HTR-8/SVneo (cell line): ENCODE measurements at places on chromosomes 13 and 19.

- peak; percentile 44 for DNase-seq
Measured at GRCh38 chr19:11196406-11197287, 698 bp downstream of the KANK2 start.

- DNase-seq, result no peak
Measured at GRCh38 chr19:55384131-55384919, at the start of gene TMEM238. Gene TMEM238, minus strand, starts transcription at chr19:55384292. Its CDS starts 33 bp downstream, at chr19:55384259.

DNA sequence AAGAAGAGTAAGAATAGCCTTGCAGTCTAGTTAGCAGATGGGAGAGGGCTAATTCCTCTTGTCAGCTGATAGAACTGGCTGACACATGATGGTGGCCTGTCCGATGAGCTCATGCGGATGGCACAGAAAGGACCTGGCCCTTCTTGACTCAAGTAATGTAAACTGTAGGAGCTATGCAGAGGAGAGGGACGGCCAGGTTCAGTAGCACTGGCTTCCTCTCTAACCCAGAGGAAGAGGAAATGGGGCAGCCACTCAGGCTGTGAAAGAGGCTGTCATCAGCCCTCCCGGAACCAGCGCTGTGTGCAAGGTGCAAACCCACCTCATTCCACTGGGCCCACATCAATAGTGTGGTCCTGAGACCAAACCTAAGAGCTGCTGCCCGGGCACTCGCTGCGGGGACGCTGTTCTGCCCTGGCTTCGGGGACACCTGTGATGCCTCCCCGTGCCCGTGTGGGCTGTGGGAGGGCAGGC, 30.8 kb upstream of the USE1 start:
- DNase-seq, result no peak

GRCh38 chr13:27375686-27376326, 48.6 kb upstream of the GTF3A start:
- peak; percentile 43 for DNase-seq

GRCh38 chr13:97359181-97360057, 74.5 kb upstream of the RAP2A start:
- DNase-seq, result peak; percentile 27

- DNase-seq, result no peak
Measured at GRCh38 chr13:68745502-68745901, 1362.1 kb upstream of the ATXN8OS start.

GRCh38 chr19:30393729-30394480, 21.7 kb downstream of the ZNF536 start:
- DNase-seq, result no peak

- no peak for DNase-seq
Measured at GRCh38 chr13:71634602-71635443, 232.2 kb downstream of the DACH1 start.

GRCh38 chr19:718991-719512, 10.3 kb downstream of the PALM start:
- DNase-seq, result no peak

DNA sequence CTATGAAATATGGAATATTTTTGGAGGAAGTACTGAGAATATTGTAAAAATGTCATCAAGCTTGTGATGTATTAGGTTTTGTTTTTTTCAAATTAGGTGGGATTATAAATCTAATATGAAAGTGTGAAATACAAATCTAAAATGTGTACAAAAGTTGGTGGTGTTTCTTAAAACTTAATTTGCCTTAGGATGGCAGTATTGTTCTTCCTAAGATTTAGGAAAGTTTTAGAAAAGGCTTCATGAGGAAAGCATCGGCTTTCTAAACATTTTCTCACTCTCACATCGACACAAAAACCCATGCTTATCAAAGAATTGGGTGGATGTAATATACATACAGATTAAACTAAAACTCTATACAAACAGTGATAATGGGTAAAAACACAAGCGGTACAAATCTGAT, 972.0 kb upstream of the PCDH20 start:
- peak; percentile 1 for DNase-seq

DNA sequence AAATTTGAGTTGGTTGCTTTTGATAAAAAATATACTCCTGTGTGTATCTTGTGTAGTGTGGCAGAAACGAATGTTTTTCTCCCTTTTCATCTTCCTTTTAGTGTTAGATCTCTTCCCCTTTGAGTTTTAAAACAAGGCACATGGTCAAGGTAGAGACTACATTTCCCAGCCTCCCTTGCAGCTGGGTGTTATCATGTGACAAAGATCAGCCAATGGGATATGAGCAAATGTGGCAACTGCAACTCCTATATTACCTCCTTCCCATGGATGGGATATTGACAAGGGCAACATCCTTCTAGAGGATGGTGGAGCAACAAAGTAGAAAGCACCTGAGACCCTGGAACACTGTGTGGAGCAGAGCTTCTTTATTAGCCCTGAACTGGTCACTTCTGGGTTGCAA, 42.4 kb downstream of the ADGRE3 start:
- DNase-seq, result peak; percentile 38

GRCh38 chr13:50747737-50748350, 95.6 kb downstream of the DLEU7 start:
- DNase-seq, result no peak

- DNase-seq, result no peak
Measured at GRCh38 chr13:47415048-47415447, 518.2 kb upstream of the HTR2A start.

- peak; percentile 86 for DNase-seq
Measured at GRCh38 chr19:48933382-48933932, at the start of gene DHDH. Gene DHDH, plus strand, starts transcription at chr19:48933699. Its CDS starts 23 bp downstream, at chr19:48933722.

- no peak for DNase-seq
Measured at GRCh38 chr13:109160357-109160756, 530.9 kb downstream of the MYO16 start.

DNA sequence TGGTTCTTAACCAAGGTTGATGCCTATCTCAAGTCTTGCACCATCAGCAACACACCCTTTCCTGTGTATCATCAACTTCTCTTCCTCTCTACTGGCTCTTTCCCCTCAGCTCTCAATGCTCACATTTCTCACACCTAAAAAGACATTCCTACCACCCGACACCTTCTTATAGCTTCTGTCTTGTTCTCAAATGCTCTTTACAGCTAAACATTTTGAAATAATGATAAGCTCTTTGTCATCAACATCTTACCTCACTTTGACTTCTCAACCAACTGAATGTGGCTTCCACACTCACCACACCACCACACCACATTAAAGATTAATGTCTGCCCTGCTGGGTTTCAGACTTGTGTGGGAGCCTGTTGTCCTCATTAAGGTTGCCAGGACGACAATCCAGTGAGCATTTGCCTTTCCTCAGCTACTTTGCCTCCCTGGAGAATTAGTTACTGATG, 67.8 kb downstream of the RXFP2 start:
- no peak for DNase-seq

DNA sequence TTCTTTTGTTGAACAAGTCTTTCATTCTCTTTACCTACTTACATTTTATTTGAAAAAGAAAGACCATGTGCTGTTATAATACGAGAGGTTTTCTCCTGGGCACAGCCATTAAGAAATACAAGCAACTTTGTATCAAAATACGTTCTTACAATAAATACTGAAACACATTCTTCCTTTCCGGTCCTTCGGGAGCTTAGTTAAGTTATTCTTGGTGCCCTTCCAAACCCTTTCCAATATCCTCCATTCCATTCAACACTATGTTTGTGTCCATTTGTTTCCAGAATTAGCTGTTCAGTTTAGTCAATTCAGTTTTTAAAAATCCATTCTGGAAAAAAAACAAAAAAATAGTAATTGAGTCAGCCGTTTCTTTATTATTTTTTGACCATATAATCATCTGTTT, 746.8 kb upstream of the SLC10A2 start:
- DNase-seq, result no peak

DNA sequence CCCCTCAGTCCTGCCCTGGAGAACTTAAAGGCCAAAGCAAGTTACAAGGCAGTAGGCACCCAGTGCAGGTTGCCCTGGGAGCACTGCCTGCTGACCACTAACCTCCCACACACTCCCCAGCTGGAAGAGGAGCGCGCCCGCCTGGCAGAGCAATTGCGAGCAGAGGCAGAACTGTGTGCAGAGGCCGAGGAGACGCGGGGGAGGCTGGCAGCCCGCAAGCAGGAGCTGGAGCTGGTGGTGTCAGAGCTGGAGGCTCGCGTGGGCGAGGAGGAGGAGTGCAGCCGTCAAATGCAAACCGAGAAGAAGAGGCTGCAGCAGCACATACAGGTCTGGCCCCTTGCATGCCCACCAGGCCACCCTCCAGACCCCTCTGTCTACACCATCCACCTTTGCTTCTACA, 61.1 kb downstream of the KCNC3 start:
- no peak for DNase-seq

DNA sequence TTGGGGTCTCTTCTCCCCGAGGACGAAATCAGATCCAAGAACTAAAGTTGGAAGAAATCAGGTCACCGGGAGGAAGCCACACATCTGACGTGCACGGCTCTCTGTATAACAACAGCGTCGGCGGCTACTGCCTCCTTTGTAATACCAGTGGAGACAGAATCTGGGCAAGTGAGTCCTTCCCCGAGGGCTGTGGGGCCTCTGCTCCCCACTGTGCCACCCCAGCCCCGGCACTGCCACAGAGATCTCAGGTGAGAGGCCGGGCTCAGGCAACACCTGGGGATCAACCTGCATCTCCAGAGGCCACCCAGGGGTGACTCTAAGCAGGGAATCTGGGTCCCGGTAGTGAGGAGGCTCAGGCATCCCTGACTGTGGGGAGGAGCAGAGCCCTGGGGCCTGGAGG, 33.7 kb upstream of the C13orf46 start:
- no peak for DNase-seq

- DNase-seq, result no peak
Measured at GRCh38 chr13:30774214-30774730, 38.9 kb downstream of the ALOX5AP start.

GRCh38 chr13:24742294-24742693, 21.7 kb upstream of the RNF17 start:
- peak; percentile 30 for DNase-seq

DNA sequence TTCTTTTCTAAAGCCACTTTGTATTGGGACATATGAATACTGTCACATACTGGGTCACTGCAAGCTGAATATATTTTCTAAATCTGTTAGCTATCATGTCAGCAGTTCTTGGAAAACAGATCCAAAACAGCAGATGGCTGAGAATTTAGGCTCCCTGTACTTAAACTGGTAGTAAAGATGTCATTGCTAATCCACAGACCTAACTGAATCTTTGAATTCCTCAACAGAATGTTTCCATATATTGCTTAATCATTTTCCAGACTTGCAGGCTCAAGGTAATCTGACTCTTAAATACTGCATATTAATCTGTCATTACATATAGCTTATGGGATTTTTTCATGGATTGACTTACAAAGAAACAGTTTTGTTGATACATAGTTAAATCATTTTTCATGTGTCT, 639.0 kb upstream of the KLHL1 start:
- no peak for DNase-seq

- DNase-seq, result peak; percentile 92
Measured at GRCh38 chr19:49142866-49143335, 12.3 kb downstream of the HRC start.

DNA sequence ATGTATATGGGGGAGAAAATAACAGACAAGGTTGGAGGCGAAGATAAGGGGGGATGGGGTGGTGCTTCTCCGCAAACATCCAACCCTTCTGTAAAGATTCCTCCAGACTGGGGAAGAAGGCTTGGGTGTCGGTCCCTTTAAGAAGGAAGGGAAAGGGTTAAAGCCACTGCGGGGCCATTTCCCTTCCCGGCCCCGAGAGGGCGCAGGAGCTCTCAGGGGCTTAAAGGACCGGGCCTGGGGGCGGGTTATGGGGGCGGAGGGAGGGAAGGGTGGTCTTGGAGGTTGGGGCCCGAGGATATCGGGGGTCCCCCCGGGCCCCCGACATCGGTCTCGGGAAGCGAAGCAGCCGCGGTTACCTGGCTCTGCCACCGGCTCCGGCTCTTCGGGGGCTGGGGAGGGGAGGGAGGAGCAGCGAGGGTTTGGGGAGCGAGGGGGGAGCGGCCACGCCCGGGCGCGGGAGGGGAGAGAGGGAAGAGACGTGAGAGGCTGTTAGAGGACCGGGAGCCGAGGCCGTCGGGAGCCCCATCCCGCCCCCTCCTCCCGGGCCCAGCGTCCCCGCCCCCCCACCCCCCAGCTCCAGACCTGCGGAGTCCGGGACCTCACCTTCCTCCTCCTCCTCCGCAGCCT, 2.8 kb downstream of the TNNT1 start:
- DNase-seq, result peak; percentile 79

DNA sequence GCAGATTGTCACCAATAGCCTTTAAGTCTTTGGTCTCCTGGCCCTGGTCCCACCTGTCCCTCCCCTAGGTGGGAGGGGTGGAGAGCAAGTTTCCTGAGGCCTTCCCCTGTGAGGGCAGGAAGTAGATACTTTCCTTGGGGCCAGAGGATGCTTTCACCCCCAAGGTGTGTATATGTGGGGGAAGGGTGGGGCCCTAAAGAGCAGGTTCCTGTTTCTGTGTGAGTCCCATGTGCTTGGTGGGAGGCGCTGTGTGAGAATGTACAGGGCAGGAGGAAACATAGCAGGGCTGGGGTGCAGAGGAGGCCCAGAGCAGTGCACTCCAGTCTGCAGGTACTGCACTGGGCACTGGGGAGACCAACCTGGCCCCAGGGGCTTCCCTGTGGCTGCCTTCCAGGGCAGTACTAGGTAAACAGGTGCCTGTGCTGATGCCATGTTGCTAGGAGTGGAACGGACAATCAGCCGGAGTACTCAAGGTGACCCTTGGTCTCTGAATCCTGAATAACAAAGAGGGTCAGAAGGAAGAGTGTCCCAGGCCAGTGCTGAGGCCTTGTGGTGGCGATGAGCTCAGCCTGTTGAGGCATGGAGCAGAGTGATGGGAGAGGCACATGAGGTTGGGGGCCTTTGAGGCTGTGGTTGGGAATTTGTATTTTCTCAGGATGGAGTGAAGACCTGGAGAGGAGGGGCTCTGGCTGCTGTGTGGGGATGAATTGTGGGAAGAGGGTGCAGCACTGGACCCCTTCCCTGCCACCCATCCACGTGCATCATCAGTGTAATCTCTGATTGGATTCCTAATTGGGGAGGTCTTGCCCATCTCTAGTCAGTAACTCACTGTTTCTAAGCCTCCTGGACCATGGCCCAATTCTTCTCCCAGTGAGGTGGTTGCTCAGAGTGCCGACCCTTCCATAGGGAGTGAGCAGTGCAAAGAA, 5.1 kb downstream of the EGLN2 start:
- no peak for DNase-seq

- no peak for DNase-seq
Measured at GRCh38 chr19:14408491-14409145, 10.5 kb downstream of the DDX39A start.

DNA sequence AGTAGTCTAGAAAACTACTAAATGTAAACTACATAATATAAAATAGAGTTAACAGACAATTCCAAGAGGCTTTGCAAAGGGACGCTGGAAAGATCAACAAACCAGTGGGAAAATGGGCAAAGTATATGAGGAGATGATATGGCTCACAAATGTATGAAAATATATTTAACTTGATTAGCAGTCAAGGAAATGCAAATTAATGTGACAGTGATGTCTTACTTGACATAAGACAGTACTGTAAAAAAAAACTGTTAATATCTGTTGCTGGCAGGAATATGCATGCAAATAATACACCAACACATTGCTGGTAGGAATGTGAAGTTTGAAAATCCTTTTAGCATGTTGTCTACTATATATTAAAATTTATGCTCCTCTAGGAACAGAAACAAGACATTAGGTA, 136.1 kb downstream of the ATP8A2 start:
- DNase-seq, result no peak

- DNase-seq, result no peak
Measured at GRCh38 chr19:3013263-3013725, 15.8 kb downstream of the TLE2 start.

- no peak for DNase-seq
Measured at GRCh38 chr19:30565636-30566035, 193.5 kb downstream of the ZNF536 start.
